ENCODE measurements at places on chromosomes 11 and 22.
A peak's percentile ranks its signal among the peaks of the same experiment; 100 is the strongest.

DNA sequence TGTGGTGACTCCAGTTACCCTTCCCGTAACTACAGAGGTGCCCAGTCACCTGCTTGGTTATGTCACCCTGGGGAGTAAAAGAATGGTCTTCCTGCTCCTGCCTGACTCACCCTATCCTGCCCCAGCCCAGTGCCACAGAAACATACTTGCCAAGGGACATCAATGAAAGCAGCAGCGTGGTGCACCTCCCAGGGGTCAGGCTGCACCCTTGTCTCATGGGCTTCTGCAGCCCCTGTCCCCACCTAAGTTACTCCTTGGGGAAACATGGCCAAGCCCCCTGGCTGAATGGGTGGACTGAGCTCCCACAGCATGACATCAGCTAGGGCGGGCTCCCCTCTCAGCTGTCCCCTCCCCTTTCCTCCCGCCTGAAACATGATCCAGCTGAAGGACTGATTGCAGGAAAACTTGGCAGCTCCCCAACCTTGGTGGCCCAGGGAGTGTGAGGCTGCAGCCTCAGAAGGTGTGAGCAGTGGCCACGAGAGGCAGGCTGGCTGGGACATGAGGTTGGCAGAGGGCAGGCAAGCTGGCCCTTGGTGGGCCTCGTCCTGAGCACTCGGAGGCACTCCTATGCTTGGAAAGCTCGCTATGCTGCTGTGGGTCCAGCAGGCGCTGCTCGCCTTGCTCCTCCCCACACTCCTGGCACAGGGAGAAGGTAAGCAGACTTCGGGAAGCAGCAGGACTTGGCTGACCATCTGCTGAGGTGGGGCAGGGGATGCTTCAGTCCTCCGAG is at the start of gene HTR3A:
Gene HTR3A (plus strand): TSS at position 368 of the 730 bp plus-strand sequence. CDS start 218 bp downstream, at position 586.
- no peak for DNase-seq

- no peak for DNase-seq
These were observed 72.8 kb downstream of the PARVA start for GRCh38 chr11:12449961-12450715.

DNA sequence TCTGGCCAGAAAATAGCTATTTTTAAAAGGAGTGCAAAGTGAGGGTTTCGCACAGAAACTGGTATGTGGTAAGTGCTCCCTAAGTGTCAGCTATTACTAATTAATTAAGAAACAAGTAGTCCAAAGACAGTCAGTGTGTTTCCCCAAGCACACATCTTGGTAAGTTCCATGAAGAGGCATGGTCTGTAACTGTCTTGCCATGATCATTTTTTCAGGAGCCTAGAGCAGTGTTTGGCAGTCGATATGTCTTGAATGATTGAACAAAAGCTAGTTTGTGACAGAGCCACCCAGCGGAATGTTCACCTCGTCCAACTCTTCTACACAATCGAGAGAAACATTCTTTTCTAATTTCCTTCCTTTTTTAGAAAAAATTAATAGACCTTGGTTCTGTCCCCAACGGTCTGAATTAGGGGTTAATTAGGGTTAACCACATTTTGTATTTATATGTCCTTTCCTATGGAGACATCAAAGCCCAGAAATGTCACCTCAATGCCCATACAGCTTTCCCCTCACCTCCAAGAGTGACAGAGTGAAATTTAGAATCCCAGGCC is 57.6 kb upstream of the FTH1 start:
- DNase-seq, result no peak

- peak; percentile 92 for DNase-seq
These were observed 164.6 kb downstream of the ETS1 start for GRCh38 chr11:128422576-128423370.

GRCh38 chr22:37517826-37518450 is 1.3 kb downstream of the CARD10 start:
- DNase-seq, result no peak

DNA sequence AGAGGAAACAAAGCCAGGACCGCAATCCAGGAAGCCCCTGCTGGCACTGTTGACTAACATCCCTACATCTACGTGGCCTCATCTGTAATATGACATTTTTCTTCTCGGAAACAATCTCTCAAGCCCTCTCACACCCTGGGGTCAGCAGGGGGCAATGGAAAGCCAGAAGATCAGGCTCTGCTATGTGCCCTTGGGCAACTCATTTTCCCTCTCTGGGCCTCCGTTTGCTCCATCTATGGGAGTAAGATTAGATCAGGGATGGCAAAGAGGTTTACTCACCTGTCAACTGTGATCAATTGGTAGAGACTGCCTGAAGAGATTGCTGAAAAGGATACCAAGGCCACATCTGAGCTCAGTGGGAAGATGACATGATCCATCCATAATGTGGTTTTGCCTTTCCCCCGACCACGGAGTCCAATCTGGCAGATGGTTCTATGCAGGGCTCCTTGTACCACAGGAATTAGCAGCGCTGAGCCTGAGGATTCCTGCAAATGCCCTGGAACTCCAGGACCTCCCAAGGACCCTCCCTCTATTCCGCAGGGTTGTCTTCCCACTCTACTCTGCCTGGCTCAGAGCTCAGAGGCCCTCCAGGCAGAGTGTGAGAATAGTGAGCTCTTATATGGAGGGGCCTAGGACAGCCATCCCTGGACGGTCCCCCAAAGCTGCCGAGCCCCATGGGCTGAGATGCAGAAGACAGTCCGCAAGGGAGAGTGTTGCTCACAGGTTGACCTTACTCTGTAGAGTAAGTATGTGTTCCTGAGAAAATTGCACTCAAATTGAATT is 66.1 kb downstream of the CHST1 start:
- no peak for DNase-seq

DNA sequence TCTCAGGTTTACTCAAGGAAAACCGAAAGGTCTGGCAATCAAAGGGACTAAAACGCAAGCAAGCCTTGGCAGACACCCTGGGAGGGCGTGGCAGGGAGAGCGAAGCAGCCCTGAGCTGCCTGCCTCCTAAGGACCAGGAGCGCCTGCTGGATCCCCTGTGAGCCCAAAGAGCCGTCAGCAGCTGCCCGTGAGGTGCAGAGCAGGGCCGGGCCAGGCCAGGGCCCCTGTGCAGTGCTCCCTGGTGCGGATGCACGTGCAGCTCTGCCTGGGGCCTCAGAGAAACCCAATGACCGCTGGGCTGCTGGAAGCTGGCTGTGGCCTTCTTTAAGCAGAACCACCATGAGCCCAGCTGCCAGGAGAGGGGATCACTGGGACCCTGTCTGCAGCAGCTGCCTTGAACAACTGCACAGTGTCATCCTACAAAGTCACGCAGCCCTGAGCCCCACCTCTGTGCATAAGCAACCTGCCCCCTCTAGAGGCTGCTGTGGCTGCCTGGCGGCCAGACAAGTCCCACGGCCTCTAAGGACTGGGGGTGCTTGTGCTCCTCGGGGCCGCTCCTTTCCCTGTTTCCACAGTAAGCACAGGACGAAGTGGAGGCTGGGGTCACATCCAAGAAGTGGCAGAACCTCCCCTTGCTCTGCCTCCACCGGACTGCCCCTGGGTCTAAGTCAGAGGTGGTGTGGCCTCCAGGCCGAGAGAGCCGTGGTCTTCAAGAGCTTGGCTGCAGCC is 29.1 kb upstream of the COMT start:
- DNase-seq, result no peak

- DNase-seq, result no peak
These were observed 84.3 kb upstream of the MTMR2 start for GRCh38 chr11:96008161-96008720.

DNA sequence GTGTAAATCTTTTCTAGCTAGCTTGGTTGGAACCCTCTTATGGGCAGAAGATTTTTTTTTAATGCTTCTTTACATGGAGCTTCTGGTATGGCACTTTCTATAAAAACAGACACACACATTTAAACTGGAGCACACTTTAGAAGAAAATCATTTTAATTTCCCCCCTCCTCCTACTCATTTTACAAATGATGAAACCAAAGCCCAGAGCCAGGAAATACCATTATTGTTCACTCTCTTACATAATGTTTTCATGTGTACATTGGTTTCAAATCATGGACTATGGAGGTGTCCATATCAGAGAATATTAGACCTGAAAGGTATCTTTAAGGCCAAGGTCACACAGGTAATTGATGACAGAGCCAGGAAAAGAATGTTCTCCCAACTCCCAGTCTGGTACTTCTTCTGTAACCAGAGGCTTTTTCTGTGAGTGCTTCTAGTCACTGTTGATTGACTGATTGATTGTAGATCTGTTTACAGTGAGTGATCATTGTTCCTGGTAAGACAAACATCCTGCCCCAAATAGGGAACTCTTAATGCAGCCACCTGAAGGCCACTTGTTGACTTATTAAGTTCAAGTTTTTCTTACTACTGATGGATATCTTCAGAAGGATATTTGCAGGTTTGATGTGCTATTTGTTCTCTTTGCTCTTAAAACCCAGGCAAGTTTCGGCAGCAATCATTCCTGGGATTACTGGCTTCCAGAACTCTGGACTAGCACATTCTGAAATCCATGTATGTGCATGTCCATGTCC is 26.8 kb upstream of the ME3 start:
- no peak for DNase-seq
